ENCODE measurements at places on chromosomes 5 and 9.

DNA sequence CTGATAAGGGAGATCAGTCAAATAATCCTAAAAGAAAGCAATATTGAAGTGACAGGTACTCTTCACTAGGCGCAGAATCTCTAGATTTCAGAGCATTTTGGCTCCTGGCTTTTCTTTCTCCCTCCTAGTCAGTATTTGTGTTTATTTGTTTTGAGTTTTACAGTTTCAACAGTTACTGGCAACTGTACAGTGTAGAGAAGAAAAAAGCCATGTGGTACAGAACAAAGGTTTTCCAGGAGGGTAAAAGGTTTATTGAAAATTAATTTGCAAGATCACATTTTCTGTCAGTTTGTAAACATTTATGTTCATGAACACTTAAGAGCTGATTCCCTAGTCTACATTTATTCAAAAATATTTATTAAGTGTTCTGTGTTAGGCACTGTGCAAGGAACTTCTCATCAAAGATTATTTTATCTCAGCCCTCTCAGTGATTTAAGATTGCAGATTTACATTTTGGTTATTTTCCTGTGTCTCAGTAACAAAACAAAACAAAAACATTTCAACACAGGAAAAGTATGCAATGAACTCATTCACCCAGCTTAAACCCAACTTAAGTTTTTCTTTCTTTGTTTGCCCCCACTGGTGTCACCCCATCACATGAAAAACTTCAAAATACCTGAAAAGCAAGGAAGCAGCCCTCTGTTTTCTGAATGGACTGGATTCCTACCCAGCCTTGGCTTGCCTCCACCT, 12.9 kb downstream of the MINAR2 start:
- no peak for DNase-seq

DNA sequence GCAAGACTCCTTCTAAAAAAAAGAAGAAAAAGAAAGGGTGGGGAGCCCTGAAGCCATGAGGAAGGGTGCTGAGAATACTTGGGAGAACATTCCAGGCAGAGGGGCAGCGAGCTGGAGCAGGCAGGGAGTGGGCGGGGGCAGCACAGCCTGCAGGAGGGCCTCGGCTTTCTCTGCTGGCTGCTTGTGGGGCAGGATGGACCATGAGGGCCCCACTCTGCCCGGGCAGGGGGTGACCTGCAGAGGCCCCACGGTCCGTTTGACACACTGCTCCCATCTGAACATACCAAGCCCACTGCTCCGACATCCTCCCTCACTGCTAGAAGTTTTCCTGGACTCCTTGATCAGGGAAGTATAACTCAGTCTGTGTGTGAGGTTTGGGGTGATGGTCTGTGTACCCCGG, 11.7 kb upstream of the NUP214 start:
- no peak for DNase-seq

GRCh38 chr5:4511996-4512656, 628.0 kb upstream of the ADAMTS16 start:
- no peak for DNase-seq

- DNase-seq, result no peak
These were observed 65.3 kb downstream of the RXRA start for GRCh38 chr9:134391319-134392231.

DNA sequence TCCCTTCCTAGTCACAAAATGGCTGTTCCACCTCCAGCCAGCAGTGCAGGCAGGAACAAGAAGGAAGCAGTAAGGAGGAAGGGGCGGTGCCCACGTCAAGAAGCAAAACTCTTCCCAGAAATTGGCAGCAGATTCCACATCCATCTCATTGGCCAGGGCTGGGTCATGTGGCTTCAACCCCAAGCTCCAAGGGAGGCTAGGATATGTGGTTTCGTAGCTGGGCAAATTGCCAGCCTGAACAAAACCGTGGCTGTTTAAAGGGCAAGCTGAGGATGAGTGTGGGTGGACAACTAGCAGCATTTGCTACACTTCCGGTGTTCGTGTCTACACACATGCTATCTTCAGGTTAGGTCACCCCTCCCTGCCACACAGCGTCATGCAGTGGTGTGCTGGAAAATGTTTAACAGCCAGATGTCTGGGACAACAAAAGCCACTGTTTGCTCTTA, 92.1 kb upstream of the MAP1B start:
- DNase-seq, result peak; percentile 23

DNA sequence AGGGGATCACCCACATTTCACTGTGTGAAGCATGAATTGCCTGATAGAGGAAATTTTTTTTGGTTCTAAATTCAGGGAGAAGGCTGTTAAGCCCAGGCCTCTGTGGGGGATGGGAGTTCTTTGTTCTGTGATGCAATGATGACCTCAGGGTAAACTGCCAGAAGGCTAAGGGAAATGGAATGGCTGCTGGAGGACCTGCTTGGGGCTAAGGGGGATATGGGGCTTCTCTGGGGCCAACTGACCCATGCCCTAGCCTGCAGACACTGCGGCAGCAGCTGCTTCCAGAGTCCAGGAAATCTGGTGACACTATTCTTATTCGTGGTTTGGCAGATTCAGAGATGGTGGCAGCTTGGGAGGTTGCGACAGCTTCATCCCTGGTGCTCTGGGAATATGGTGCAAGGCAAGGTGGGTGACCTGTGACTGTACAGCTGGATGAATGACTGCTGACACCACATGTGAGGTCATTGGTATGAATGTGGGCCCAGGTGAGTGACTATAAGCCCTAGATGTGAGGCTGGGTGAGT, 30.3 kb downstream of the VCP start:
- no peak for DNase-seq

DNA sequence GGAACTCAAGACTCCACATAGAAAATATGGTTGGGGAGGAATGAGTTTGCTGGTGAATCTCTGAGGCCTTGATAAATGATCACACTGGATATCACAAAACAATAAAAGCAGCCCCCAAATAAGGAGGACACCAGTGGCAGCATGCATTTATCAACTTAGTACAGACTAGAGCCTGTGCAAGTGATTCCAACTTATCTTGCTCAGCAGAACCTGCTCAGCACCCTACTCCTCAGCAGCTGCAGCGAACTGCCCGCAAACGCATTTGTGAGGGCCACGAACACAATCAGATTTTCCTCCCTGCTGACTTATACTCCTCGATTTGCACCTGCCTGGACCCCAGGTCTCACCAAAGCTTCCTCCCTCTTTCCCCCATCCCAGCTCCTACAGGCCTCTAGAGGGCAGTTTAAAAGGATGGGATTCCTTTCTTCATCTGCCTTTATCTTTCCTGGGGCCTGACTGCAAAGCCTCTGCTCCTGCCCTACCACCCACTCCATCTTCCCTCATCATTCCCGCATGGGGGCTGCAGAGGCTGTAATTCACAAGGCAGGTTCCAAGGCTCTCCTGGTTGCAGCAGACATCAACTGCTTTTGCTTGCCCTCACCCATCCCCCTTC, 41.2 kb downstream of the ANKS6 start:
- no peak for DNase-seq

GRCh38 chr5:152264645-152265254, 140.3 kb downstream of the NMUR2 start:
- no peak for DNase-seq

GRCh38 chr9:131977109-131977838, 102.4 kb downstream of the MED27 start:
- no peak for DNase-seq

DNA sequence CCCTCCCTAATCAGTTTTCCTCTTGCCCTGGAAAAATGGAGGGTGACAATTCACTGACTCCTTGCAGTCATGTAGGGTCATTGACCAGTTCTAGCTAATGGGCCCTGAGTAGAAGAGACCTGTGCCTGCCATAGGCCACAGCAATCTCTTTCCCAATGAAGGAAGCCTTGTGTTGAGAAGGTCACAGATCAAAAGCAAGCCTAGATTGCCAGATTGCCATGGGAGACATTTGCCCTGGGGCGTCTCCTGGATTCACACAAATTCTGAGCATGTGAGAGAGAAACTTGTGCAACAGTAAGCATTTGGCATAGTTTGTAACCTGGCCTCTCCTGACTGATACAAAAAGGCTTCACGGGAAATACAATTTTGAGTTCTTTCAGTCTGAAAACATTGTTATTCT, 148.0 kb downstream of the NUDT12 start:
- no peak for DNase-seq

DNA sequence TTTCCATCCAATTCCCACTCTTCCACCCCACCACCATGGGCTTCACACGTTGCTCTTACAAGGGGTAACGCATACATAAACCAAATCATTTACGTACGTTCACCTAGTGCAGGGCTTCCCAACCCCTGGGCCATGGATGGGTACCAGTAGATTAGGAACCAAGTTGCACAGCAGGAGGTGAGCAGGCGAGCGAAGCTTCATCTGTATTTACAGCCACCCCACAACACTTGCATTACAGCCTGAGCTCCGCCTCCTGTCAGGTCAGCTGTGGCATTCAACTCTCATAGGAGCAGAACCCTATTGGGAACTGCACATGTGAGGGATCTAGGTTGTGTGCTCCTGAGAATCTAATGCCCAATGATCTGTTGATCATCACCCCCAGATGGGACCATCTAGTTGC, 82.3 kb downstream of the CEMIP2 start:
- no peak for DNase-seq

GRCh38 chr5:25362799-25363198, 718.0 kb upstream of the CDH10 start:
- no peak for DNase-seq

GRCh38 chr5:174354571-174354970, 309.1 kb downstream of the NSG2 start:
- no peak for DNase-seq

- DNase-seq, result no peak
These were observed 24.3 kb upstream of the CXCL14 start for GRCh38 chr5:135602882-135603721.

GRCh38 chr9:107363516-107364152, 80.6 kb downstream of the RAD23B start:
- no peak for DNase-seq

DNA sequence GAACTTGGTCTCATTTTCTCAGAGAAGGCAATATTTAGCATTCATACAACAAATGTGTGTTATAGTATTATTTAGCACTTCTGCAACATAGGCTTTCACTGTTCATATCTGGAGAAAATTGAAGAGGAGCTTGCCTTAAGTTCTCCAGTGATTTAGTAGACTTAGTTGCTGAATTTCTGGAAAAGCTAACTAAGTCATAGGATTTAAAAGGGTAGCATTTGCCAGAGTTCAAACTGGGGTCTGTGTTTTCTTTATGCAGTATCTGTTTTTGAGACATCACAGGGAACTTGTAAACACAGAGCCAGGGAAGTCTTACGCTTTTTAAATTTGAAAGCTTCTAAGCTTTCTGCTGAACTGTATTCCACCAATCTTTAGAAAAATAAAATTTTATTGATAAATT, 8.7 kb upstream of the PCSK5 start:
- no peak for DNase-seq

DNA sequence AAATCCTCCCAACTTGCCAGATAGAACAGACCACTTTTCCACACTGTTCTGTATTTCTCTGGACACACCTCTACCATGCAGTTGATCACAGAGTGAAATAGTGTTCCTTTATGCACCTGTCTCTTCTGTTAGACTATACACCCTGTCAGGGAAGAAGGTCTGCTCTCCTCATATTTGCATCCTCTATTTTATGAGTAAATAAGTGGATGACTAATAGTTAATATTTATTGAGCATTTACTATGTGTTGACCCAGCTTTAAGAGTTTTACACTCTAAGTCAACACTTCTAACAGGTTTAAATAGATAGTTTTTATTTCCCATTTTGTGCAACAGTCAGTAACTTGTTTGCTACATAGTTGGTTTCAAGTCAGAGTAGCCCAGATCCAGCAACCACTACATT, 452.8 kb upstream of the MPDZ start:
- DNase-seq, result no peak

DNA sequence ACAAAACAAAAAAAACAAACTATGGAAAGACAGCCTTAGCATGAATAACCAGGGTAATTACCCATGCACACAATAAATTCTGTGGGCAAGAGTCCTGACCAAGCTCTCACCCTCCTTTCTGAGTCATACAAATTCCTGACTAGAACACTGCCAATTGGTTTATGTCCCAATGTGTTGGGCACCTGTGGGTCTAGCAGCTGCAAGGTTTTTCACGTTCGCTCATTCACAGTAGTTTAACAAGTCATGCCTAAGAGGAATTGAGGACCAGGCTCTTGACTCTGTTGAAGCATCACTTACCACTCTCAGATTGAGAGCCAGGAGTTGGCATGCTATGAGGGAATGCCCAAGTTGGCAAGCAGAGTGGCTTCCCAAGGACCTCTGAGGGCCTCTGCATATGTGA, 205.5 kb upstream of the SLC24A2 start:
- no peak for DNase-seq

GRCh38 chr5:111132076-111132475, 39.9 kb downstream of the WDR36 start:
- no peak for DNase-seq

DNA sequence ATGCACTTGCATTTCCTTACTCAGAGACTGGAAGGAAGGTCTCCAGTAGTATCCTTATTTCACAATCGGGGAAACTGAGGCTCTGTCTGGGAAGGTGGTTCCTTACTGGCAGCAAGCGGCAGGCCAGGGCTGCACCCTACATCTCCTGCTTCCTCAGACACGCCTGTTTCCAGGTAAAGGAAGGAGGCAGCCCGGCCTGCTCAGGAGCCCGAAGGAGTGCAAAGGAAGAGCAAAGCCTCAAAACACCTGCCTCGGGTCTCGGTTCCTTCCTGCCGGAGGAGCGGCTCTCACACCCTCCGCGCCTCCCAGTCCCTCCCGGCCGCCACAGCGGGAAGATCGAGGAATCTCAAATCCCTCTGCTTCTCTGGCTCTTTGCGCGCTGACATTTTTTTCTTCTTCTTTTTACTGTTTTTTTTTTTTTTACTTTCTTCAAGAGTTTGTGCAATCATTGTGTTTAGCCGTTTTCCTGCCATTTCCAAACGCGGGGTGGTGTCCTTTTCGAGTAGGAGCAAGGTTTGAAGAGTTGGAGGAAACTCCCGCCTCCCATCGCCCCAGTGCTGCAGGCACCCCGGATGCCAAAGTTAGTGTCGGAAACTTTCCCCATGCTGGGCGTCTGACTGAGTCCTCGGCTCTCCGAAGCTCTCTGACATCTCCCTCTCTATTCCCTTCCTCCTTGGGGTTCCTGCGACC, 1.0 kb downstream of the GGTA1 start:
- DNase-seq, result no peak
